ENCODE measurements at places on chromosomes 1 and 21.

DNA sequence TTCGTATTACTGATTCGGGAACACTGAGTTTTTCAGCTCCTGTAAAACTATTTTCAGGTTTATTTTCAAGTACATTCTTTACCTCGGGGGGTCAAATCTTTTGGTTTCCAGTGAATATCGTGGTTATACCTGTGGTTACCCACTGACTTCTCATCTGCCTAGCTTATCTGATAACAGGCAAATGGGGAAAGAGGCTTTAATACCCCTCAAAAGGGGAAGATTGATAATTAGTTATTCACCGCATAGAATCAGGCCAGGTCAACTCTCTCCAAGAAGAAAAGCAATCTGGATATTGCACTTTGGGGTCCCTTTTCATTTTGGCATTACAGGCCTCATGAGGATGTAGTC lies 23.0 kb downstream of the RUNX1 start:
- DNase-seq: no peak

DNA sequence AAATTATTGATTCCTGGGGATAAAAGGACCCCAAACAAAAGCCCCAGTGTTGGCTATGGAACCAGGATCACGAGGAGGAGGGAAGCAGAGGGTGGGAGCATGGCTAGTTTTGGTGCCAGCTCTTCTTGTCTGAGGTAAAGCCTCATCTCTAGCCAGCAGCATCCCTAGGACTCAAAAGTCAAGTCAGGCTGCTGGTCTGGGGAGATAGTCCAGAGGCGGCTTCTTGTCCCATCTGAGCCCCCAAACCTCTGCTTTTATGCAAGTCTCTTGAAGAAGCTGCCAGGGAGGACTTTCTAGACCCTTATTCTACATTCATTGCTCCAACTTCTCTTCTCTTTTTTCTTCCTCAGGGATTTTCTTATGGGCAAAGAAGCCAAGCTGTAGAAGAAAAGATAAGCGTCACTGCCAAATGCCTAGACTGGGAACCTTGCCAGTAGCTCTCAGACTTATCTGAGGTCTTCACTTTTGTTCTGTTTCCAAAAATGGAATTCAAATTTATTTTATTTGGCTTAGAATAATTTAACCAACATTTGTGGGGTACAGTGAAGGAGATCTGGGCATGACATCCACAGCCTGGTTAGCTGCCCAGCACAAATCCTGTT lies 6.9 kb upstream of the ANKRD35 start:
- DNase-seq: no peak

DNA sequence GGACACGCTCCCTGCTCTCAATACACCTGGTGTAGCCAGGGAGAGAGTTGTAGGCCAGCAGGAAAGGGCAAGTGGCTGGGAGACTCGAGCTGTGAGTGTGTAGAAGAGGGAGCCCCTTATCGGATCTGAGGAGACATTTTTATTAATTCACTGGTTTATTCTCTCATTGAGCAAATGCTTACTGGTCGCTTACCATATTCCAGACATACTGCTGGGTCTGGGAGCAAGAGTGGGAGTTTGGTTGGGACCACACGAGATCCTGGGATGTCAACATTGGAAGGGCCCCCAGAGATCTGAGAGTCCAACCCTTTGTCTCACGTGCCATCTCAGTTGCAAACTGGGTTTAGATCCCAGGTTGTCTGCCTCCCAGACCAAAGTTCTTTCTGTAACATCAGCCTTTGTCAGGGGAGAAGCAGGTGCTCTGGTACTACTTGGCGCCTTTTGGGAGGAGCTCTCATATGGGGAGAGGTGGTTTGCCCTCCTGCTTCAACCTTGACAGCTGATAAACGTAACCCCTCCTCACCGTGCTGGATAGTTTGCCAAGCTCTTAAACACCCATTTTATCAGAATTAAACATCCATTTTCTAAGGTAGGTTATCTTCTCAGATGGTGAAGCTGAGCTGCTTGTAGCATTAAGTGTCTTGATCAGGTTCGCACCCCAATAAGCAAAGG lies 742 bp downstream of the TMEM222 start:
- DNase-seq: no peak

DNA sequence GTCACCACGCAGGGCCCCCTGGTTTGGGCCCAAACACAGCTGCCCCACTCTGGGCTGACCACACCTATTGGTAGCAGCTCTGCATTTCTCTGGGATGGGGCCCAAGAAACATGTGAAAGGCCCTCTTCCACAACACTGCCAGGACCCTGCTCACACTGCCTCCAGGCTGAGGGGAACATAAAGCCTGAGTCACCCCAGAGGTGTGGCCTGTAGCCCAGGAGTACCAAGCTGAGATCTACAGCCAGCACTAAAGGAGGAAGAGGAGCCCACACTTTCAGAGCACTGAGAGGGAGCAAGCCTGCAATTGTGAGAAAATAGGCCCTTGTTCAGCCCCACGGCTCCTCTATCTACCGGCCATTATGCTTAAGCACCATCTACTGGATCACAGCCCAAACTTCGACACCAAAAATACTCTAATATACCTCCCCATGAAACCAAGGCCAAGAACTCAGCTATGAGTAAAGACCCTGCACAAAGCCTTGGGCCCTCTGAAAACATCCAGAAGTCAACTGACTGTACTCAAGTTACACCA lies 14.4 kb upstream of the OR2T10 start:
- DNase-seq: no peak

DNA sequence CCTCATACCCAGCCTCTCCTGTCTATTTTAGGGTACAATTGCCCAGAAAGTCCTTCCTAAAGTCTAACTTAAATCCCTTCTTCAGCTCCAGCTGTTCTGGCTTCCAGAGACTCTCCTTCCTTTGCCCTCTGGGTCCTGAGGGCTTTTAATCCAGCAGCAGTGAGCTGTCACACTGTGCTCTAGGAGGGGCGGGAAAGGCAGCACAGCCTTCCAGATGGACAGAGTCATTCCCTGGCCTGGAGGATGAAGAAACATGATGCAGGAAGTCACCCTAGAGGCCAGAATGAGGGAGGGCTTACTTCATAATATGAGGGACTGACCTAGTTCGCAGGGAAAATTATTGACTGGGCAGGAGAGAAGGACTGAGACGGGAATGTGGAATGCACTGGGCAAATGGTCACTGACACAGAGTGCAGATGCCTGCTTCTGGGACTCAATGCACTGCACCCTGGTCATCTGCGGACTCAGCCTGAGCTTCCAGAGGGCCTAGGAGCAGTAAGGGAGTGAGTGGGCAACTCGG lies 1.3 kb downstream of the SH2D2A start:
- DNase-seq: no peak

DNA sequence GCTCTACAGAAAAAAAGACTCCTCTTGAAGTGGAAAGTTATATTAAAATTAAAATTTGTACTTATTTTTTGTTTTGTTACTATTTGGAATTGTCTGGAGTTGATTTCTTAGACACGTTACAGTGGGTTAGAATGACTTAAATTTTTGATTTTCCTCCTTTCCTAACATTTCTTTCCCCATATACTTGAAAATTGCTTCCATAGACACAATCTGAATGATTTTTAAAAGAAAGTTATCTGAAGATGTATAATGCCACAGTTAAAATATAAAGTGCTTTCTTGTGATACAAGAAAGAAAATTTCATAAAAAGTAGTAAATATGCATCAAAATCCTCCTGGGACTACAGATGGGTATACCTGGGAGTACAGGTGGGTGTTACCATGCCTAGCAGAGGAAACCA lies 2.3 kb downstream of the HS2ST1 start:
- DNase-seq: no peak

GRCh38 chr1:114509596-114510273 lies 1.3 kb downstream of the TRIM33 start:
- no peak for DNase-seq

DNA sequence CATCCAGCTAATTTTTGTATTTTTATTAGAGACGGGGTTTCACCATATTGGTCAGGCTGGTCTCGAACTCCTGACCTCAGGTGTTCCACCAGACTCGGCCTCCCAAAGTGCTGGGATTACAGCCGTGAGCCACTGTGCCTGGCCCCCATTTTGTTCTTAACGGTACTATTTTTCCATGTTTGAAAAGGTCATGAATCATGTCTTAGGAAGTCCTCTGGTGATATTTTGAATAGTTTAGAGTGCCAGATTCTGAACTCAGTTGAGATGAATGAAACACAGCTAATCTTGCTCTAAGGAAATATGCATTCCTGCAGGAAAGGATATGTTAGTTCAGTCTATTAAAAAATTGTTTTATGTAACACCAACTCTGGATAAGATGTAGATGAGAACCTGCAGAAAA lies 62.6 kb upstream of the ATP2B4 start:
- no peak for DNase-seq

DNA sequence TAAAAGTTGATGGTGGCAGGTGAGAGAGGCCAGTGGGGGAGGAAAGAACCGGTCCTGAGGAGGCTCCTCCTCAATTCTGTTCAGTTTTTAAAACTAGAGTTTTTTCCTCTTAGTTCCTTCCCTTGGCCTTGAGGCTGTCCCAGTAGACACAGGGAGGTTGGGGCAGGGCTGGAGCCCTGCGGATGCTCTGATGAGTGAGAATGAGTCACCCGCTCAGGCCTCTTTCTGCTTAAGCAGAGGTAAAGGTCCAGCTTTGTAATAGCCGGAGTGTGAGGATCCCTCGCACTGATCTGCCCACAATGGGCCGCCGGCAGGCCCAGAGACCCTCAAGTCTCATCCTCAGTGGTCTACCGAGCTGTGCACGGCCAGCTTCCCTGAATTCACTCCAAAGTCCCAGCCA lies 49.6 kb upstream of the IRF2BP2 start:
- DNase-seq: no peak

DNA sequence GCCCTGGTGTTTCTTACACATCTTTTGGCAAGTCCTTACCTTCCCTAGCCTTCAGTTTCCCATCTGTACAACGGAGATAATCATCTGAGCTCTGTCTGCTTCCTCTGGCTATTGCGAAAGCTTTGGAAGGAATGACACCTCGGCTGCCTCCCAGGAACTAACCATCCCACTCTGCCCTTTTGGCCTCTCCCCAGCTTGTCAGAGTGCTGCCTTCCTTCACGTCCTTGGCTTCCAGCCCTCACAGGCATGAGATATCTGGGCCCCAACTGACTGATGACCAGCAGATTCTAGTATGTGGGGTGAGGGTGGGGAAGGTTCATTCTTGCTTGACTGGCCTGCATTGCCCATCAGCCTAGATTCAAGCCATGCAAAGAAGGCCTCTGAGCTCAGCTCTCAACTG lies 253.1 kb upstream of the FGGY start:
- DNase-seq: no peak

GRCh38 chr21:28393279-28393678 lies 599.4 kb downstream of the LTN1 start:
- no peak for DNase-seq

GRCh38 chr1:77339326-77339725 lies 57.5 kb downstream of the AK5 start:
- no peak for DNase-seq

DNA sequence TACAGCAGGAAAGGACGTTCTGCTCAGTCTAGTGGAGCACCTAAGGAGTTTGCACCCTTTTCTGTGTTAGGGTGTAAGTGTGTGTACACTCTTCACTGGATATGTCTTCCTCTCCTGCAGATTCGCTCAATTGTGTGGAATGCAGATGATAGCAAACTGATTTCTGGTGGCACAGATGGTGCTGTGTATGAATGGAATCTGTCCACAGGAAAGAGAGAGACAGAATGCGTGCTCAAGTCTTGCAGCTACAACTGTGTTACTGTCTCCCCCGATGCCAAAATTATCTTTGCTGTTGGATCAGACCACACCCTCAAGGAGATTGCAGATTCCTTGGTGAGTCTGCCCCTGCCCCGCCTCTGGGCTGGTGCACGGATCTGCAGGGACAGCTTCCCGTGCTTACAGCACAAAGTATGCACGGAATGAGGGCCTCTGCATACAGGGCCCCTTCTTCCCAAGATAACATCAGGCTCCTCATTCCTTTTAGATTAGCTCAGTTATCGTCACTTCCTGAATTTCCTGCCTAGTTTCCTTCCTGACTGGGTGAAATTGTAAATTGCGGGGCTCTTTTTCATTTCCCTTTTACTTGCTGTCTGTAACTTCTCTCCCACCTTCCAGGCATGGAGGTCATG lies 34.6 kb downstream of the CFAP57 start:
- no peak for DNase-seq

- DNase-seq: no peak
Measured at GRCh38 chr1:14517841-14518180, 80.7 kb upstream of the KAZN start.

DNA sequence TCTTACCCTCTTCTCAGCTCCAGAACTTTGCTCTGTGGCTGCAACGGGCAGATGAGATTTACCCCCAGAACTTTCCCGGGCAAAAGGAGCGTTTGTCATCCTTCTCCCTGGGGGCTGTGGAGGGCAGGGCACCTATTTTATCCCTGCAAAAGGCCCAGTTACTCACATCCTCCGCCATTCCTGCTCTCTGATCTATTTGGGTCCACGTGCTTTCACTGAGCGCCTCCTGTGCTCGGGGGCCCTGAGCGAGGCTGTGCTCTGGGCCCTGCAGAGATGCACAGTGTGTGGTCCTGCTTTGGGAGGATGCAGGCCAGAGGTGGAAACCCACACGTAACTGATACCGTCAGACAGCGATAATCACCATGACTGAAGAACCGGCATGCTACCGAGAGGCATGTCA lies 2.4 kb upstream of the CSMD2 start:
- no peak for DNase-seq

- no peak for DNase-seq
Measured at GRCh38 chr1:38608202-38608864, 251.2 kb downstream of the RRAGC start.

DNA sequence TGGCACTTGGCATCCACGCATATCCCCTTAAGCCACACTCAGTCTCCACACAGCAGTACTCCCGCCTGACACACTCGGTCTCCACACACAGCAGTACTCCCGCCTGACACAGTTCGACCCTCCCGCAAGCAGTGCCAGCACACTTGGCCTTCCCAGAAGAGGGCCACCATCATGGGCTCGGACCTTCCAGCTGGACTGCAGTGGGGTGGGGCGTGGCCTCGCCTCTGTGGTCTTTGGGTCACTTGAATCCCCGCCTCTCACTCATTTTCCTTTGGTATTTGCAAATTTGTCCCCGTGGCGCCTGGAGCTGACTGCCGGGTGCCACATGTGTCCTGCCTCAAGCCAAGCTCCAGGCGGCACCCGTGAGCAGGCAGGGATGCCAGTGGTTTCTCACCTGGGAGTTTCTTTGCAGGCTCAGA lies 63.7 kb downstream of the FAAP20 start:
- no peak for DNase-seq

DNA sequence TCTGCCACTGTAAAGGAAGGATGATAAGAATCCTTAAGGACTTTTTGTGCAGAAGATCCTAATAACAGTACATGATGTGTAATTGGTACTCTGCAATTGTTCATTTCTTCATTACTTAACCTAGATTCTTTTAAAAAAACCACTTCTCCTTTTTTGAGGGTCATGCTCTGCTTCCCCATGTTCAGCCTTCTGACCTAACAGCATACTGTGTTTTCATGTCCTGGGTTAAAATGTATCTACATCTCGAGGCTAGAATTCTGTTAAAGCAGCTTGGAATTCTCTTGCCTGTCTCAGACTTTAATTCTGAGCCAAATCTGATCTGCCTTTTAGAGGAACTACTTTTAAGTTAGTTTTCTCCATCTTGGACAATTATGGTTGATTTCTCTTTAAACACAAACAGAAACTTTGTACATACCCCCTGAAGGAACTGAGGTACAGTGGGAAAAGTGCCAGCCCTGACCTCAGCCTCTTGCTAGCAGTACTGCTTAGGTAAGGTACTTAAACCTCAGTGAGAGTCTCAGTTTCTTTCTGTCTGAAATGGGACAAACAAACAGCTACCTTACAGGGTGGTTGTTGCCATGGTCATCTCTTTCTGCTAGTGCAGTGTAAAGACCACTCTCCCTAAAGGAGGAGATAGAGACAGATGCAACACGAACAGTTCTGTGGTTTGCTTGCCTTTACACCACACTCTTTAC lies 103.2 kb upstream of the DYNLT5 start:
- no peak for DNase-seq
